ENCODE measurements at places on chromosomes 2 and 18.

GRCh38 chr18:40849886-40850285 is 1105.1 kb upstream of the PIK3C3 start:
- DNase-seq, result no peak

DNA sequence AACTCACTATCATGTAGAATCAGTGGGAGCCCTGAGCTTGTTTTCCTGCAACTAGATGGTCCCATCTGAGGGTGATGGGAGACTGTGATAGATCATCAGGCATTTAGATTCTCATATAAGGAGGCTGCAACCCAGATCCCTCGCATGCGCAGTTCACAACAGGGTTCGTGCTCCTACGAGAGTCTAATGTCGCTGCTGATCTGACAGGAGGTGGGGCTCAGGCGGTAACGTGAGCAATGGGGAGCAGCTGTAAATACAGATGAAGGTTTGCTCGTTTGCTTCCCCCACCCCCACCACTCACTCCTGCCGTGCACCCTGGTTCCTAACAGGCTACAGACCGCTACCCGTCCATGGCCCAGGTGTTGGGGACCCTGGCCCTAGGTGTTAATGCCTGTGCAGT is 113.6 kb downstream of the RNF144A start:
- DNase-seq, result no peak

- peak; percentile 88 for DNase-seq
Observed at GRCh38 chr18:44826418-44827259, 146.0 kb downstream of the SETBP1 start.

DNA sequence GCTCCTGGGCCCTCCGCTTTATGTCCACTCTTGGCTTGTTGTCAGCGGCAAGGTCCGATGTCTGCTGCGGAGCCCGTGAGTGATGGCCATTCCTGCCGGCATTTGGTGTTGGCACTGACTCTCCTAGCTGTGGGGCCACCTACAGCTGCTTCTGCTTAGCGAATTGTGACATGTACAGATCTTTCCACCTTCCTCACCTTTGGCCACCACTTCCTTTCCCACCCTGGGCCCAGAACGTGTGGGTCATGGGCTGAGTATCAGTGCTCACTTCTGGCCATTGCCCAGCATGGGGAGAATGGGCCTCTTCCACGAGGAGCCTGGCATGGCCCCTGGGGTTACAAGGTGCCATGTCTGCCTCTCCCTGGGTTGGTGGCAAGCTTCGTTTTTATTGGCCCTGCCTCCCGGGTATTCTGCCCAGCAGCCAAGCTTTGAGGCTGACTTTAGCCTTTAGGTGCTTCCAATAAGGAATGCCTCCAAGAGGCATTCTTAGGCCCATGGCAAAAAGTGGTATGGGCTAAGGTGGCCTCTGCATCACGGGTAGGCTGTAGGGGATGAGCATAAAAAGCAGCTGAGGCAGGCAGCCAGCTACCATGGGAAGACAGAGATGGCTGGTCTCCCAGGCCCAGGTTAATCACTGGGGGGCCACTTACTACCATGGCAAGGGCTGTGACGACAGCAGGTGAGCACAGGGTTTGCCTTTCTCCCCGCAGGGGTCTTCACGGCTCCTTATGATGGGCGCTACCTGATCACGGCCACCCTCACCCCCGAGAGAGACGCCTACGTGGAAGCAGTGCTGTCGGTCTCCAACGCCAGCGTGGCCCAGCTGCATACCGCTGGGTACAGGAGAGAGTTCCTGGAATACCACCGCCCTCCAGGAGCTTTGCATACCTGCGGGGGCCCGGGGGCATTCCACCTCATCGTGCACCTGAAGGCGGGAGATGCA is 65.8 kb downstream of the EMILIN2 start:
- no peak for DNase-seq

GRCh38 chr2:83104202-83104601 is 1354.9 kb downstream of the SUCLG1 start:
- no peak for DNase-seq

- peak; percentile 8 for DNase-seq
Observed at GRCh38 chr18:2654169-2654927, 1.2 kb upstream of the SMCHD1 start.

DNA sequence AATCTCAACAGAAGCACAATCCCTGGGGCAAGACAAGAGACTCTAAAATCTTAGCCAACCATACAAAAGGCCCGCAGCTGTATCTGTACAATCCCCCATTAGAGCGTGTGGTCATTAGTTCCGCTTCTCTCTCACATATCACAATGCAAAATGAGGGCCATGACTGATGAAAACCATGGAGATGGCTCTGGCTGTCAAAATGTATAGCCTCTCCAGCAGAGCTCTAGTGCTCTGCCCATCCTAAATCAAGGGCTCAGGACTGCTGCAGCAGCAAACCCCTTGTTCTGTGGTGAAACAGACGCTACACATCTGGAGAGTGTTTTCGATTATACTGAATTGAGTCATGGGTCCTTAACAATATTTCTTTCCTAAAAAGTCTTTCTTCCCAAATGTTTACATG is 221.0 kb downstream of the PID1 start:
- no peak for DNase-seq

- DNase-seq, result no peak
Observed at GRCh38 chr18:28689588-28689987, 512.7 kb upstream of the CDH2 start.

DNA sequence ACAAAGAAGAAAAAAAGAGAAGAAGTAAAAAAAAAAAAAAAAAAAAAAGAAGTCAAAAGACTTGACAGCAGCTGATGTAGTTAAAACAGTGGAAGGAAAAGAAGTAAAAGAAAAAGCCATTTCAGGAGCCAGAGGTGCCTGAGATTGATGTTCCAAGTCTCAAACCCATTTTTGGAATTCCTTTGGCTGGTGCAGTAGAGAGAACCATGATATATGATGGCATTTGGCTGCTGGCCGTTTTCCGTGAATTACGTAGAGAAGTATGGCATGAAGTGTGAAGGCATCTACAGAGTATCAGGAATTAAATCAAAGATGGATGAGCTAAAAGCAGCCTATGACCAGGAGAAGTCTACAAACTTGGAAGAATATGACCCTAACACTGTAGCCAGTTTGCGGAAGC is 7.6 kb upstream of the CHST10 start:
- DNase-seq, result no peak

- no peak for DNase-seq
Observed at GRCh38 chr2:97742381-97742847, 29.0 kb downstream of the ZAP70 start.

DNA sequence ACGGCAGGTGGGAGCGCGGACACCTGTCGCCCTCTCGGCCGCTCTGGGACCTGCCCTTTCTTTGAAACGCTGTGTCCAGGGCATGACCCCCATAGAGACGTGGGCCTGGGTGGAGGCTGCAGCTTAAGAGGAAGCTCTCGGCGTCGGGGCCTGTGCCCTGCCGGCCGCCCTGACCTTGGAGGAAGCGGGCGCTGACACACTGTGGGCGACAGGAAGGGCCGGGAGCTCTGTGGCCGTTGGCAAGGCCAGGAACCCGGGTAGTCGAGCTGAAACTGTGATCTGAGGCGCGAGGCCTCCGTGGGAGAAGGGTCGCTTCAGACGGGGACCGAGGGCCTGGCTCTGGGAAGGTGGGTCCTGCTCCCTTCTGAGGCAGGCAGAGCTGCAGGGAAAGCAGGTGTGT is 28.2 kb downstream of the KCNG2 start:
- no peak for DNase-seq

- no peak for DNase-seq
Observed at GRCh38 chr2:74174909-74175308, 3.8 kb downstream of the MOB1A start.

- DNase-seq, result no peak
Observed at GRCh38 chr2:65231121-65231520, 3.5 kb downstream of the ACTR2 start.

GRCh38 chr18:25181581-25181980 is 170.4 kb downstream of the ZNF521 start:
- DNase-seq, result no peak

DNA sequence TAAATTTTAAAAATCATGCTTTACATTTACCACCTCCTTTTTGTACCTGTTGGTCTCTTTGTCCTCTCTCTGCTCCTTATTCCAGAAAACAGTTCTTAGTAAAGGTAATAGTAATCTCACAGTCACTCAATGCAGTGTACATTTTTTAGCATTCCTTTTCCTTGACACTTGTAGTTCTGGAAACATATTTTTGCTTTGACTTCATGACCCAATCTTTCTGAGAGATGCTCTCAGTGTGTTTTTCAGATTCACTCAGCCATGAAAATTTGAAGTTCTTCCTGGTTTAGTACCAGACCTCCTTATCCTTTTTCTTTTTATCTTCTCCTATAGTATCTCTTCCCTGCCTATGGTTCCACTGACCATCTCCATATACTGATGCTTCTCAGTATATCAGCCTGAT is 747.5 kb upstream of the ZEB2 start:
- no peak for DNase-seq

GRCh38 chr2:51031021-51031780 is 731 bp downstream of the NRXN1 start:
- DNase-seq, result no peak

GRCh38 chr2:189014449-189015138 is 40.4 kb downstream of the COL3A1 start:
- DNase-seq, result no peak

GRCh38 chr2:112020561-112020960 is 34.5 kb upstream of the TMEM87B start:
- DNase-seq, result no peak

DNA sequence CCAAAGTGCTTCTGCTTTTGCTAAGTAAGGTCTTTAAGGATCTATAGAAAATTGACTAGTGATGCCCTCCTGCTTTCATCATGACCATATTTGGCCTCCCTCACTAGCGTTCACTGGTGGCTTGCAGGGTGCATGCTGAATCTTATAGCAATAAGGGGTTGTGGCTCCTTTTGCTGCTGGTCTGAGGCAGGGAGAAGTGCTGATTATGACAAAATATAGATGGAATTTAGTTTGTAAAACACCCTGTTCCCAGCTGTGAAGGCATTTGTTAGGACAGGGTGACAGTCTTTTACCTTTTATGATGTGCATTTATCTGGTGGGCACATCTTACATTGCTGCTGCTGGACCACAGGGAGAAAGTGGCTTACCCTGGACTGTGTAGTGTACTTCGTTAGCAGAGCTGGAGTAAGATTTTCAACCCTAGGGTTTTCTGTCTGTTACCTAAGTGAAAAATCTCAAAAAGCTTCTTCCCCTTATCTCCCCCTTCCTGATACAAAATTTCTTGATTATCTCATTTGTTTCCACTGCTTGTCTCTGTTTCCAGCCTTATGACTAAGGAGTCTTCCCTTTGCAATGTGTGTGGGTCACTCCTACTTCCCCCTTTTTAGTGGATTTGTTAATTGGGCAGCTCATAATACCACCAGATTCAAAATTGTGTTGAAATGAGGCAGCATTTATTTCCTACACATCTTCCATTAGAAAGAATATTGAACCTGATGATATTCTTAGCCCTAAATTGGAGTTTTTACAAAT is 21.2 kb upstream of the RPL37A start:
- no peak for DNase-seq

DNA sequence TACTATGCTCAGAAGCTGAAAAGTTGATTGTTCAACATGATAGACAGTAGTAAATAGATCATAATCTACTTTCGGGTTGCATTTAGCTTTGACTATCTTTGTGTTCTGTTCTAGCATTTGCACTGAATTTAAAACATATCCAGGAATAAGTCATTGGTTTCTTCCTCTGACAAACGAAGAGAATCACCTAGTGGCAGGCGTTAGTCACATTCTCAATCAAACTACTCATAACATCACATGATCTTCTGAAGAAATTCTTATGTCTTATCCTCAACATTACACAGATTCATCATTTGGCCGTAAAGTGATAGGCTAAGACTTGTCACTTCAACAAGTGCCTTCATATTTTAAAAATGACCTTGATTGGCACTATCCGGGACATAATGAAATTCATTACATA is 63.6 kb upstream of the TTC21B start:
- DNase-seq, result no peak

- DNase-seq, result no peak
Observed at GRCh38 chr2:165886487-165887146, 67.0 kb downstream of the TTC21B start.

GRCh38 chr2:64675860-64676259 is 22.1 kb upstream of the SERTAD2 start:
- DNase-seq, result no peak

- no peak for DNase-seq
Observed at GRCh38 chr2:37573451-37574388, 97.7 kb downstream of the CDC42EP3 start.

DNA sequence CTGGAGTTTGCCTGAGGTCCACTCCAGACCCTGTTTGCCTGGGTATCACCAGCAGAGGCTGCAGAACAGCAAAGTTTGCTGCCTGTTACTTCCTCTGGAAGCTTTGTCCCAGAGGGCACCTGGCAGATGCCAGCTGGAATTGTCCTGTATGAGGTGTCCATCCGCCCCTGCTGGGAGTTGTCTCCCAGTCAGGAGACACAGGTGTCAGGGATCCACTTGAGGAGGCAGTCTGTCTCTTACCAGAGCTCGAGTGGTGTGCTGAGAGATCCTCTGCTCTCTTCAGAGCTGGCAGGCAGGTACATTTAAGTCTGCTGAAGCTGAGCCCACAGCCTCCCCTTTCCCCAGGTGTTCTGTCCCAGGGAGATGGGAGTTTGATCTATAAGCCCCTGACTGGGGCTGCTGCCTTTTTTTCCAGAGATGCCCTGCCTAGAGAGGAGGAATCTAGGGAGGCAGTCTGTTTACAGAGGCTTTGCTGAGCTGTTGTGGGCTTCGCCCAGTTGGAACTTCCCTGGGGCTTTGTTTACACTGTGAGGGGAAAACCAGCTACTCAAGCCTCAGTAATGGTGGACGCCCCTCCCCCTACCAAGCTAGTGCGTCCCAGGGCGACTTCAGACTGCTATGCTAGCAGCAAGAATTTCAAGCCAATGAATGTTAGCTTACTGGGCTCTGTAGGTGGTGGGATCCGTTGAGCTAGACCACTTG is 34.7 kb downstream of the TFPI start:
- no peak for DNase-seq

DNA sequence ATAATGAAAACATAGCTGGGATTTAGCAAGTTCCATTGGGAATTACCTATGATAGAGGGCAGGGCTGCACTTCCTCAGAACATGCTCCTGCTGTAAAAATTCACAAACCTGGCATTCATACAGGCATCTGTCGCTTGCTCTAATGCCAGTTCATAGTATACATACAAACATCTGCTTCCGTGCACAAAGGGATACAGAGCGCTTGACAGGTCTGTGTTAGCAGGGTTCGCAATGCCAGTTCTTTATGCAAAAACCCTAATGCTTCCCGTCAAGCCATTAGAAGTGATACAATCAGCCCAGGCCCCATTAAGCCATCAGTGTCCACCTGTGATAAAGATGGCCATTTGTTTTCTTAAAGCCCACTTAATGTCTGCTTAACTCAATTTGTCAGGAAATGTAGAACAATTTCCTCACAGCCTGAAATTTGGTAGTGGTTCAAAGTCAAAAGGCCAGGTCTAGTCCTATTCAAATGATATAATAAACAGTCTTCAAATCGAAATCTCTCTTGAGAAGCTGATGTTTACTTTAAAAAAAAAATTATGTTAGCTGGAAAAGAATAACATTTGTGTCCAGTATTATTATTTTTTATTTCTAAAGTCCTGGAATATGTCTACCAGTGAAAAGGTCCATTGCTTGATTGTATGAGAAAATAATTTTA is 556.3 kb downstream of the ARHGAP15 start:
- no peak for DNase-seq

GRCh38 chr2:155391613-155392130 is 693.2 kb downstream of the KCNJ3 start:
- DNase-seq, result no peak

Data from renal pelvis (tissue), 12 donors.